Mesenteric fat pad (tissue), 1 donor: ENCODE measurements at places on chromosomes 3 and 15. TPM values are rescaled to one million over a fixed set of nuclear protein-coding genes. Genes with fewer than 3 reads are reported as not detected.

GRCh38 chr3:78588906-78589621 is 1178.7 kb downstream of the ROBO1 start:
- DNase-seq, result no peak

DNA sequence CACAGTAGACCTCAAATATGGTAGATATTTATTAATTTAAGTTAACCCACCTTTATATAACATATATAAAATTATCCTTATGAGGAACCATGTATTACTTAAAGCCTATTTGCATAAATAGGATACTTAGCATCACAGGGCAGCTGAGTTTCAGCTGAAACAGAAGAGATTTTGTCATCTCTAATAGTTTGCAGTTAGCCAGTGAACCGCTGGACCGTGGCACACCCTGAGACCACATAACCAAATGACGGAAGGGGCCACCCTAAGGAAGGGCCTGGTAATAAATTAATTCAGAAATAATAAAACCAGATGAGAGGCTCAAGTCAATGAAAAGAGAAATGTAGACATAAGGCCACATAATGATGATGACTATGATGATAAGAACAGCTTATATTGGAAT is 107.7 kb downstream of the MYO5A start:
- no peak for DNase-seq

- DNase-seq, result no peak
These were observed 84.0 kb downstream of the CGNL1 start for GRCh38 chr15:57460208-57460816.

GRCh38 chr3:164360078-164360578 is 718.2 kb downstream of the SI start:
- no peak for DNase-seq

- DNase-seq, result no peak
These were observed 14.6 kb upstream of the MCF2L2 start for GRCh38 chr3:183442994-183443393.

GRCh38 chr3:160126761-160127160 is 98.5 kb upstream of the C3orf80 start:
- no peak for DNase-seq

DNA sequence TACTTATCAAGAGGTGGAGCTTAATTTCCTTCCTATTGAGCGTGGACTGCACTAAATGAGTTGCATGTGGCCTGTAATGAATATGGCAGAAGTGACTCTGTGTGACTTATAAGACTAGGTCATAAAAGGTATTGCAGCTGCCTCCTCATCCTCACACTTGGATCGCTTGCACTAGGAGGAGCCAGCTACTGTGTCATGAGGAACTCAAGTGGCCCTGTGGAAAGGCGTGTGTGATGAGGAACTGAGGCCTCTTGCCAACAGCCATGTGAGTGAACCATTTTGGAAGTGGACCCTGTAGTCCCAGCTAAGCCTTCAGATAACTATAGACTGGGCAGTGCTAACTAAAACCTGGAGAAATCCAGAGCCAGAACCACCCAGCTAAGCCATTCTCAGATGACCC is 7.1 kb upstream of the SLC30A4 start:
- DNase-seq, result no peak

DNA sequence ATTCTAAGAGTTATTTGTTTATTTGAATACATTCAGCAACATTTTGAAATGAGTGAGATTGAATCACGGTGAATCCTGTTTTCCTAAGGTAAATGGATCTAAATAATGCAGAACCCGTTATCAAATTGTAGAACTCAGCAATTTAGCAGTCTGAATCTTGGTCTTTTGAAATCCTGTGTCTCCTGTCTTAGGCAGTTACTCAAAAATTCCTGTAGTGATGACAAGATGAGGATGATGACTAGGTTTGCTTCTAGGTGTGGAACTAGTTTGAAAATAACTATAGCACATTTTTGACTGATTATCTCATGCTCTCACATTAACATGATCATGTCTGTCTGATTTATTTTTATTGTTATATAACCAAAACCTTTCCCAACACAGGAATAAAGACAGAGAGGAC is 115.0 kb downstream of the RAP2B start:
- no peak for DNase-seq

- no peak for DNase-seq
These were observed 82.3 kb upstream of the AGTR1 start for GRCh38 chr3:148615382-148615781.

GRCh38 chr15:60396560-60396957 is 1.2 kb downstream of the ANXA2 start:
- DNase-seq, result no peak

DNA sequence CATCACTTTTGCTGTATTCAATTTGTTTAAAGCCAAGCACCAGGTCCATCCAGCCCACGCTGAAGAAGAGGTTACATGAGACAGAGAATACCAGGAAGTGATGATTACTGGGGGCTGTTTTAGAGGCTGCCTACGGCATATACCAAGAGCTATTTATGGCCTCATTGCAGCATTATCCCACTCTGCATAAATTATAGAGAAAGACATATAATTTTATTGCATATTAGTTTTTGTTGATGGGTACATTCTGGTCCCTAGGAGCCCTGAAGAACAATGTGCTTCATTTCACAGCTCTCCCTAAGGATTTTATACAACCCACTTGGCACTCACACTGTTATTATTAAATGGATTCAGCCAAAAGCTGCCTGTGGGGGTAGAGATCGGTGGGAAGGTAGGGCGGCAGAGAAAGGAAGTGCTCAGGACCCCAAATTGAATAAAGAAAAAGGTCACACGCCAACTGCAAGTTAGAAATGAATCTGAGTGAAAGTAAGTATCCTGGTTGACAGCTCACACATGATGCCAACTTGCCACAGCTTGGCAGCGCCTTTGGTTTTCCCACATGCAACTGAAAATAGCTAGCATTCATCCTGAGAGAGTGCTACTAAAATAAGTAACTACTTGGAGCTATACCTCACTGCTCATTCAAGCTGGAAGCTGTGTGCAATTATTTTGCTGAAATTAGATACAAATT is 73.7 kb downstream of the CCNL1 start:
- DNase-seq, result no peak

GRCh38 chr3:98874602-98875249 is 26.8 kb downstream of the DCBLD2 start:
- no peak for DNase-seq

GRCh38 chr3:135097276-135097946 is 302.4 kb downstream of the EPHB1 start:
- DNase-seq, result no peak

GRCh38 chr3:60086811-60087210 is 1037.0 kb upstream of the CFAP20DC start:
- DNase-seq, result no peak

- no peak for DNase-seq
These were observed 225.9 kb upstream of the DPH6 start for GRCh38 chr15:35771746-35772442.

- no peak for DNase-seq
These were observed 127.9 kb downstream of the CD47 start for GRCh38 chr3:107962946-107963345.

GRCh38 chr3:29591579-29591978 is 310.7 kb downstream of the RBMS3 start:
- no peak for DNase-seq

DNA sequence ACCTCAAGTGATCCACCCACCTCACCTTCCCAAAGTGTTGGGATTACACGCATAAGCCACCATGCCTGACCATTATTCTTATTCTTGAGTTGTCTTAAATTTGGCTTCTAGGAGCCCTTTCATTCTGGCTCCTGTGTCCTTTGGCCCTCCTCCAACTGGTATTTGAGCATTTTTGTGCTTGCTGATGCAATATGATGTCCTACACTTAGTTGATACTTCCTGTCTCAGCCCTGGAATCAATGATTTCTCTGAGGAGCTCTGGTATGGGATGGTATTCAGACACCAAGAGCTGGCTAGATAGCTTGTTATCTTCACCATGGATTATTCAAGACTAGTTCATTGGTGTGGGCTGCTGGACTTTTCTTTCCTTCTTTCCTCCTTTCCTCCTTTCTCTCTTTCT is 25.4 kb downstream of the ZNF621 start:
- no peak for DNase-seq

DNA sequence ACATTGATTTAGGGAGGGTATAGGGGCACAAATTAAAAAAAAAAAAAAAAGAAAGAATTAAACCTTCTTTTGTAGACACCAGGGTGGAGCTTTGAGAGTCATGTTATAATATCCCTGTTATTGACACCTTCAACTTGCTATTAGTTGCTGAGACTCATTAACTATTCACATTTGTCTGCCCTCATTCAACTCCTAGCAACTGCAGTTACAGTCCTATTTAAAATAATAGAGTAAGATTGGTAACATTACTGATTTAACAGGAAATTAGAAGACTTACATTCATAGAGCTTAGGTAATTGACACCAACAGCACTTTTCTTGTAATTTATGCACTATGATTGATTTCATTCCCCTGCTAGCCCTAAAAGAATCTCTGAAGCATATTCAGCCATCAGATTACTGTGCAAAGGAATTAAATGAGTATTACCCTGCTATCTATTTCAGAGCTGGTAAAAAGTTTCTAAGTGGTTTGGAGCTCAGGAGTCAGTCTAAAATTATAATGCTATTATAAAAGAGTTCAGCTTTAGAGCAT is 148.8 kb upstream of the TBL1XR1 start:
- no peak for DNase-seq

- no peak for DNase-seq
These were observed 237.0 kb upstream of the LRTM1 start for GRCh38 chr3:55164876-55165275.

- no peak for DNase-seq
These were observed 12.3 kb upstream of the COL6A6 start for GRCh38 chr3:130504701-130505100.

DNA sequence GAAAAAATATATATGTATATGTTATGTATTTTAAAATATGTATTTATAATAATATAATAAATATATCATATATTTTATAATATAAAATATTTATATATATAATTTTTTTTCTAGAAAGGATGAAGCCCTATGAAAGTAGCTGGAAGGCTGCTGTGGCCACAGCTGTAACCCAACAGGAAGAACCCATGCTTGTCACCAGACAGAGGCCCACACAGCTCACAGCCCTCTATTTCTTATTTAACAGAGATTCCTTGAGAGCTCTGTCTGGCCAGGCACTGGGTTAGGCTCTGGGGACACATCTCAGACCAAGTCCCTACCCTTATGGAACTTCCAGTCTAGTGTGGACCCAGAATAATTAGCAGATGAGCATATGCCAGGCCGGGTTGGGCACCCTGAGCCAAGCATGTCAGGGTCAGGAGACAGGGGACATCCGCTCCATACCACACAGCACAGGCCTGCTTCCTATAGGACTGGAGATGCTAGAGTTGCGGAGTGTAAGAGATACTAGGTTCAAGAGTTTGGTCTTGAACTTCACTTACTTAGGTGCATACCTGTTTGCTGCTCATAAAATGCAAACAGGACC is 20.5 kb downstream of the MGLL start:
- peak; percentile 62 for DNase-seq

GRCh38 chr3:142794508-142794907 is 70.7 kb downstream of the TRPC1 start:
- no peak for DNase-seq

DNA sequence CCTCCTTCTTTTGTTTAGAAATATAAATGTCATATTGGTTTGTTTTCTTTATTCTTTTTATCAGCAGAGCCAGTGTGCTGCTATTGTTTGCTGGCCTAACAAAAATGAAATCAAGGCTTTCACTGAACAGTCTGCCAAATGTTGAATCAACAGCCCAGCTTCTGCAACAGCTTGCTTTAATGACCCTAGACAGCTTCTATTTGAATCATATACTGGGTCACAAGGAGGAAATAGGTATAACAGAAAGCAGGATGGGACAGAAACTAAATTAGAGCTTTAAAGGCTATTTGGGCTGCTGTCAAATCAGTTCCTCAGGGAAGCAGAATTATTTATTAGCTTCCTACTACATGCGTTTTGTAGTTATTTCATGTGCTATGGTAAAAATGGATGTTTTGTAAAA is 12.1 kb upstream of the DNAJC13 start:
- no peak for DNase-seq

GRCh38 chr3:169299129-169299528 is 364.4 kb downstream of the MECOM start:
- no peak for DNase-seq

- no peak for DNase-seq
These were observed 14.0 kb upstream of the ZCWPW2 start for GRCh38 chr3:28334552-28334951.

DNA sequence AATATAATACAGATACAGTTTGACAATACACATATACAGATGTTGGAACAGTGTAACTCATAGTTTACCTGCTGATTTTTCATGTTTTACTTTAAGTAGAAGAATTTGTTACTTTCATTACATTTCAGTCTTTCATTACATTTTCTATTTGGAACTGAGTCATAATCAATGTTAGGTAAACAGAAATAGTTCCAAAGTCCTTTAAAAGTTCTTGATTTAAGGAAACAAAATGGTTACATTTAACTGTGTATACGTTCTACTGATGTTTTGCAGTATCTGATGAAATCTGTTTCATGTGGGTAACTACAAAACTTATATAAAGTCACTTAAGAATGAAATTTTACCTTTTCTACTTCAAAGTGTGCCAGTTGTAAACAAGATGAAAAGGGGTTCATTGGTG is 721.2 kb downstream of the NAALADL2 start:
- DNase-seq, result no peak

GRCh38 chr15:52208306-52208946 is 17.2 kb upstream of the GNB5 start:
- no peak for DNase-seq

- no peak for DNase-seq
These were observed 73.4 kb downstream of the THBS1 start for GRCh38 chr15:39654304-39654703.

DNA sequence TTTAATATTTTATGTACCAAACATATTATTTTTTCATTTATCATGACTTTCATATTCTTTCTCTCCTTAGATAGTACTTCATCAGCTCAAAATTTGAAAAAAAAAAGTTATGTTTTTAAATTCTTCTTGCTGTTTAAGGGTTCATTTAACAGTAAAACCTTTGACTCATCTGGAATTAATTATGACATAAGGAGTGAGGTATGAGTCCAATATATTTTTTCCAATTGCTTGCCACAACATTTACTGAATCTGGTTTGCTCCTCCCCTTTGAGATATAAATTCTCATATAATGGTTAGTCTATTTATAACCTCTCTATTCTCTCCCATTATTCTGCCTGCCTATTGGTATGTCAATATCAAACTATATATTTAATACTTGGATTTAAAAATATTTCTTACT is 387.8 kb downstream of the TUSC7 start:
- no peak for DNase-seq

GOLGA8R gene
- 2.6 TPM for total RNA-seq

CHRD gene
- total RNA-seq, result 11.3 TPM

ANKRD63 gene
- total RNA-seq, result not detected

C2CD4B gene
- total RNA-seq, result 12.1 TPM

FBXW12 gene
- total RNA-seq, result not detected

SLC28A1 gene
- 0.19 TPM for total RNA-seq

KBTBD8 gene
- 1.8 TPM for total RNA-seq

ILDR1 gene
- not detected for total RNA-seq

P2RY14 gene
- total RNA-seq, result 1.4 TPM

MME gene
- 138 TPM for total RNA-seq

GOLGA8Q gene
- 0.96 TPM for total RNA-seq

VIPR1 gene
- 2.4 TPM for total RNA-seq

HGD gene
- total RNA-seq, result 0.80 TPM

EBLN2 gene
- total RNA-seq, result 5.0 TPM

TMC3 gene
- not detected for total RNA-seq

LSAMP gene
- 1.7 TPM for total RNA-seq

RASGRP1 gene
- total RNA-seq, result 1.1 TPM
